ENCODE measurements at places on chromosomes 11 and 22.

- DNase-seq: no peak
Observed at GRCh38 chr11:60786811-60787567, 1.9 kb downstream of the MS4A10 start.

- DNase-seq: no peak
Observed at GRCh38 chr11:125157118-125157733, 7.3 kb upstream of the PKNOX2 start.

- no peak for DNase-seq
Observed at GRCh38 chr11:126307706-126308105, 3.8 kb downstream of the DCPS start.

GRCh38 chr11:127733552-127733951, 733.0 kb upstream of the KIRREL3 start:
- DNase-seq: no peak

GRCh38 chr22:29306175-29306834, at the start of gene GAS2L1:
GAS2L1 (plus strand) TSS chr22:29306650; CDS start chr22:29308106, 1,456 bp downstream.
- no peak for DNase-seq

Data from NCI-H187 treated with DMSO at 0.1 percent for 48 hours (cell line).